ENCODE measurements at places on chromosomes 4 and X.

- no peak for DNase-seq
Observed at GRCh38 chrX:133527415-133527814, 112.1 kb upstream of the GPC4 start.

DNA sequence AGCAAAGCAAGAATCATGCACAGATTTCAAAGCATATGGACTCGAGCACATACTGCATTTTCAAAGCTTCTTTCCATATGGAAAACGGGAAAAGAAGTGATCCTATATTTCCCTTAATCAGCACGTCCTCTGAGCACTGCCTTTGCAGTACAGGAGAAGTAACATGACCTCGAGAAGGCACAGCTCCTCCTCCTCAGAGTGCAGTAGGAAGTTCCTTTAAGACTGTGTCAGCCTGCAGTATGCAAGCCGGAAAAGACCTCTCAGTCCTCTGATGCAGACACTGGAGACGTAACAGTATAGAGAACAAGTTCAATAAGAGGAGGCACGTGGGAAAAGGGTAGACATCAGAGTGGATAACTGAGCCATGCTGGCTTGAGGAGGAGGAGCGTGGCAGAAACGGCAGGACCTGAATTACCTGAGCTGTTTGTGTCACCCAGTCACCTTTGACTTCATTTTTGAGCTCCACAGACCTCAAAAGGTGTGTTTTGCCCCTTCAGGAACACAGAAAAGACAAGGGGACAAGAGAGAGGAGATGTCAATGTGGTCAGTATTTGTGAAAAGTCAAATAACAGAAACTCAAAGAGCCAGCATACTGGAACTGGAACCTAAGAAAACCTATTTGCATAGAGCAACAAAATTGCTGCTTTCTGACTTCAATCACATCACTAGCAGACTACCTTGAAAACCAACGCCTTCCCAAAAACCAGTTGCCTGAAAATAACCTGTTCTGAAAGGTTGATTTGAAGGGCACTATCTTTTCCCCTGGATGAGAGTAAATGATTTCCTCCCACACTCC lies 20.8 kb downstream of the IRF2 start:
- DNase-seq, result no peak

GRCh38 chrX:121851033-121851432 lies 803.6 kb downstream of the GLUD2 start:
- no peak for DNase-seq

GRCh38 chrX:139156356-139156755 lies 374.2 kb upstream of the F9 start:
- DNase-seq, result no peak

GRCh38 chr4:16802044-16802443 lies 96.4 kb downstream of the LDB2 start:
- DNase-seq, result no peak

- no peak for DNase-seq
Observed at GRCh38 chr4:14809203-14809602, 193.1 kb upstream of the CPEB2 start.

DNA sequence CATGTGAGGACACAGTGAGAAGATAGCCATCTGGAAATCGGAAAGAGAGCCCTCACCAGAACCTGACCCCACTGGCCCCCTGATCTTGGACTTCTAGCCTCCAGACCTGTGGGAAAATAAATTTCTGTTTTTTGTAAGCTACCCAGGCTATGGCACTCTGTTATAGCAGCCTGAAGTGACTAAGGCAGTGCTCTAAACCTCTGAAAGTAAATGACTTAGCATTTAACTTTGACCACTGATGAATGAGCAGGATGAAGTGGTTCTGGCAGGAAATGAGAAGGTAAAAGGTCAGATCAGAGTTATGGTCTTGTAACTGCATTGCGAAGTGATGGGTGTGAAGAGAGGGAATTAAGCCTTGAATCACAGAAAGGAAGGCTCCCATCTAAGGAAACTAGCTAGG lies 17.0 kb downstream of the GPAT3 start:
- no peak for DNase-seq

- no peak for DNase-seq
Observed at GRCh38 chrX:149510386-149510785, 5.3 kb upstream of the IDS start.

- DNase-seq, result no peak
Observed at GRCh38 chrX:55326985-55327384, 62.3 kb upstream of the PAGE3 start.

DNA sequence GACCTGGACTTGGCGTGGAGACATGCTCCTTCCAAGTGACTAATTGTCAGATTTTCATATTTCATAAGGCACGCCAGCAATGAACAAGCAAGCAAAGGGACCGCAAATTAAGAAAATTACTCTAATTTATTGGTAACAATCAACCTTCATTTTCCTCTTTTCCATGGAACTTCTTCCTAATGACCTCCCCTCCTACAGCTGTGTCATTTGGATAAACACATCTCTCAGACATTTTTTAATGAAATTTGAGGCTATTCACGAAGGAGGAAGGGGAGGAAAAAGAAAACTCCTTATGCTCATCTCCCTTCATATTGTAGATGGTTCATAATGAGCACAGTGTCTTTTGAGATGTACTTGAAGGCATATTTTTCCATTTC lies 38.6 kb upstream of the TLR3 start:
- DNase-seq, result no peak

DNA sequence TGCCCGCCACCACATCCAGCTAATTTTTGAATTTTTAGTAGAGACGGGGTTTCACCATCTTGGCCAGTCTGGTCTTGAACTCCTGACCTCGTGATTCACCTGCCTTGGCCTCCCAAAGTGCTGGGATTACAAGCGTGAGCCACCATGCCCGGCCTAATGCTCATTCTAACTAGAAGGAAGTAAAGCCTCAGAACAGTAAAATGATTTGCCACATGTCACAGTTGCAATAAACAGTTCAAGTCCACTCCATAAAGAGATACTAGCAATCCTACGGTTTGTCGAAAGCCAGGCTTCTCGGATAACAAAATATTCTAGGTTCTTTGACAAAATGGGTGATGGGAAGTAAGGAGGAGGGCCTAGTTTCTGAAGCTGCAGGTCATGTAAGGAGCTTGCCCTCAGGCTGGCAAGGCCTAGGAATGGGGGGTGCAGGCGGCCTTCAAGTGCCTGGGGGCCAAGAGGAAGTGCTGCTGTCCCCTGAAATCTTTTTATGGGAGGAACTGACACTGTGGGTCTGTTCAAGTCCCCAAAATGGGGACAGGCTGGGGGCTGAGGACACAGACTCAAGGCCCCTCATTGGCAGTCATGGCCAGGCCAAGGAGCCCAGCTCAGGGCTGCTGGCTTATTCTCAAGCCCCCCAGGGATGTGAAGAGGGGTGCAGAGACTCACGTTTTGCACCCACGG lies 31.8 kb upstream of the ACSL1 start:
- no peak for DNase-seq

- DNase-seq, result no peak
Observed at GRCh38 chr4:17325098-17325497, 186.8 kb downstream of the QDPR start.

- DNase-seq, result no peak
Observed at GRCh38 chrX:128051526-128051925, 677 bp downstream of the ACTRT1 start.

GRCh38 chr4:86338521-86338920 lies 21.3 kb downstream of the MAPK10 start:
- no peak for DNase-seq

DNA sequence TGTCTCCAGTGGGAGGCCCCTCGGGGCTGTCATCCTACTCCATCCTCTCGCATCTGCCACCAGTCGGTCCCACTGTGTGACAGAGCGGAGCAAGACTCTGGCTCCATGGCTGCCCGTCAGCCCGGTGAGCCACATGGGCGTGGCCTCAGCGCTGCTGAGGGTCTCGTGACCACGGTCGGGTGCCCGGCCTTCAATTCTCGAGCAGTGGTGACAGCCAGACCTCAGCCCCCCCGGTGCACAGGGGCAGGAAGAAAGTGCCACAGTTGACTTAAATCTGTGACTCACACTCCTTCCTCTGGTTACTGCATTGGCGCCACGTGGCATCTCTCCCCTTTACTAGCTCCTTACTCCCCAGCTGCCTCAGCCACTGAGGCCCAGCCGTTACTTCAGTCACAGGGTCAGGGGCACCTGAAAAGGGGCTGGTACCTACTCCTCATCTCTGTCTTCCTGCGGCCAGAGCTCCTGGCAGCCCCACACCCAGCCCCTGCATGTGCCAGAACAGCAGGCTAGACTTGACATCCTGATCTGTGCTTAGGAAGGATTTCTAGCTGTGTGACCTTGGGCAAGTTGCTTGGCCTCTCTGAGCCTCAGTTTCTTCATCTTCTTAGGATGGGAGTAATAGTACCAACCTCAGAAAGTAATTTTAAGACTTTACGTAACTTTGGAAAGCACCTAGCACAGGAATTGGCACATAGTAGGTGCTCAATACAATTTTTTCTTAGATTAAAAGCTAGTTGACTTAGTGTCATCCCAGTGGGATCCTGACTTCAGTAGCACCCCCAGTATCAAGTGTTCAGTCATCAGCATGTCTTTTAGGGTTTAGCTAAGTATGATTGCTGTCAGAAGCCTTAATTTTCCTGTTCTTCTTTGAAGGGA lies 66.1 kb downstream of the TNIP2 start:
- no peak for DNase-seq

DNA sequence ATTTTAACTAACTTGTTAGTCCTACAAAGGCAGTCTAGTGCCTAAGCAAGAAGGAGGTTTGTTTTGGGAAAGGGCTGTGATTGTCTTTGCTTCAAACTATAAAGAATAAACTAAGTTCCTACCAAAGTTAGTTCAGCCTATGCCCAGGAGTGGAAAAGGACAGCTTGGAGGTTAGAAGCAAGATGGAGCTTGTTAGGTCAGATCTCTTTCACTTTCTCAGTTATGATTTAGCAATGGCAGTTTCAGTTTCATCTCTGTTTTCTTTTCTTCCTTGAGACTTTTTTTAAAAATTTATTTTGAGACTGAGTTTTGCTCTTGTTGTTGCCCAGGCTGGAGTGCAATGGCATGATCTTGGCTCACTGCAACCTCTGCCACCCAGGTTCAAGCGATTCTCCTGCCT lies 82.9 kb upstream of the NLGN4X start:
- DNase-seq, result no peak

- DNase-seq, result no peak
Observed at GRCh38 chr4:78120144-78120880, 63.2 kb downstream of the FRAS1 start.

DNA sequence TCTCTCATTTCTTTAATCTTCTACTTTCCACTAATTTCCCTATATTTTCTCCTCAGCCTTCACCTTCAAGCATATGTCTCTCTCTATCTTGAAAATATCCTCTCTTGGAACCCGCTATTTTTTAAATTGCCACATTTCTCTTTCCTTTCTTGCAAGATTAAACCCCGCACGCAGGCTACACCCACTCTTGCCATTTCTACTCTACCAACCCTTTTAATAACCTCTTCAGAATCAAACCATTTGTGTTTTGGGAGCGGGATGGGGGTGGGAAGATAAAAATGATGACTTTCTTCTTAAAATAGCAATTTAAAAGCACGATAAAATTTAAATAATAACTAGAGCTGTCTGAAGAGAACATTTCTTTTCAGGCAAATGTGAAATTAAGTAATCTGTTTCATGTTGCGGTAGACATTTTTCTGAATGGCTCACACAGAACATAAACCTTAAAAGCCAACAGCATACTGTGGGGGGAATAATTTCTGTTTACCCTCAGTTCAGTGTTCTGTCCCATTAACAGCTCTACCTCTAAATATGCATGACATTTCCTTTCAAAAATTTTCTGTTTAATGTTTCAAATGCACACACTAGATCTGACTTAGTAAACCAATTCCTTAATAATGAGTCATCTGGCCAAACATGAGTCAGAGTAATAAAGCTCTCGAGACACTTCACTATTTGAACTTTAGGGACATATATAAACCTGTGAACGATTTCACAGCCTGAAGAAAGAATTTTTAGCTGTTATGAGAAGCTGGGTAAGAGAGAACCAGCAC lies 20.5 kb downstream of the ARSJ start:
- no peak for DNase-seq

- no peak for DNase-seq
Observed at GRCh38 chrX:9765072-9765736, 443 bp downstream of the GPR143 start.

GRCh38 chr4:111628437-111628836 lies 516.8 kb upstream of the FAM241A start:
- DNase-seq, result no peak

- no peak for DNase-seq
Observed at GRCh38 chr4:37219242-37219641, 25.3 kb upstream of the NWD2 start.

DNA sequence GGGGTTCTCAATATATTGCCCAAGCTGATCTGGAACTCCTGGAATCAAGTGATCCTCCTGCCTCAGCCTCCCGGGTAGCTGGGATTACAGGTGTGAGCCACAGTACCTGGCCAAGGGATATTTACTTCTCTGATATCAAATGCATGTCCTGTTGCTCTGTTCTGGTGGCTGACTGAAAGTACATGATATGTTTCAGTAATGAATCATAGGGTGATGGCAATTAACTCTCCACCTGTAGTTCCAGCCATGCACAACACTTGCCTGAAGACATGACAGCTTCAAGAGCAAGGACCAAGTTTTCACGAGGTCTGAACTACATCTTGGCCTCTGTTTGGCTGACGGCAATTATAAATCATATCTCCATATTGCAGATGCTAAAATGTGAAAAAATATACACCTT lies 9.1 kb downstream of the ZCCHC4 start:
- DNase-seq, result no peak

DNA sequence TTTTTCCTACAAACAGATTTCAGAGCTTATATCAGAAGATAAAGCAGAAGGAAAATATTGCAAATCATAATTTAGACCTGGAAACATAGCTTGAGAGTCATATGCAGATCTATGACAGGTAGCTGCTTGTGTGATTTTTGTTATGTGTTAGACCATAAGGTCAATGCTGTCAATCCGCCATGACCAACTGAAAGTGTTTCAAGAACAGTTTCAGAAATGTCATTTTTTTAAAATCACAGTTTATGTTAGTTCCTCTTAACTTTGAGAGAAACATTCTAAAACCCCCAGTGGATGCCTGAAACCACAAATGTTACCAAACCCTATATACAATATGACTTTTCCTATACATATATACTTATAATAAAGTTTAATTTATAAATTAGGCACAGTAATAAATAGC lies 391.3 kb upstream of the FAM241A start:
- DNase-seq, result no peak

- DNase-seq, result no peak
Observed at GRCh38 chr4:145881989-145882388, 56.6 kb downstream of the ZNF827 start.

DNA sequence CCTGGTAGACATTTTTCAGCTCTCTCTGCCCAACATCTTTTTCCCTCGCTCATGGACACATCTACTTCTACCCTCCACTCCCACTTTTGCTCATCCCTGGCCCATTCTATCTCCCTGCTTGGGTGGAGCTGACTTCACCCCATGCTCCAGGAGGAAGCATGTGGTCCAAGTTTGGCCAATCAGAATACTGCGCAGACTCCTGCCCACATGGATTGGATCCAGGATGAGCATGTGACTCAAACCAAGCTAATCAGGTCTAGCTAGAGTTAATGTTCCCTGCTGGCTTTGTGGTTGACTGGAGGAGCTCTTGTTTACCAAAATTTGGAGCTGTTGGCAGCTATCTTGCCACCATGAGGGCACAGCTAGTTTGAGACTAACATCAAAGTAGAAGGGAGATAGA lies 22.7 kb downstream of the SMIM20 start:
- DNase-seq, result no peak

Measured in uterus (tissue), 4 donors.